ENCODE measurements at places on chromosomes 12 and 14.
A peak's percentile ranks its signal among the peaks of the same experiment; 100 is the strongest.

DNA sequence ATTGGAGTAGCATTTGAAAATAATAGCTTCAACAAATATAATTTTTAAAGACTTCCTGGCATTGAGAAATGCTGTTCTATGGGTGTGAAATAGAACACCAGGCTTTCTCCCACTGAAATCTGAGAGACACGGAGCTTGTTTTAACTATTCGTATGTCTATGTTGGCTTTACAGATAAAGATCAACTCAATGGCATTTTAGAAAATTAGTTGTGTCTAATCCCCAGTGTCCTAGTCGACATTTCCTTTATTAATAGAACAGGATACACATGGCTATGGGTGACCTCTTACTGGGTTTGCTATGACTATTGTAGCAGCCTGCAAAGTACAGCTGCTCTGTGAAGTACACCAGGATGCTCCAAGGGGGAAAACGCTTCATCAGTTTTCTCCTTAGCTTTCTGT, 159.3 kb downstream of the SLC25A21 start:
- no peak for DNase-seq

GRCh38 chr12:101750152-101750551, 10.9 kb upstream of the SYCP3 start:
- DNase-seq, result no peak

DNA sequence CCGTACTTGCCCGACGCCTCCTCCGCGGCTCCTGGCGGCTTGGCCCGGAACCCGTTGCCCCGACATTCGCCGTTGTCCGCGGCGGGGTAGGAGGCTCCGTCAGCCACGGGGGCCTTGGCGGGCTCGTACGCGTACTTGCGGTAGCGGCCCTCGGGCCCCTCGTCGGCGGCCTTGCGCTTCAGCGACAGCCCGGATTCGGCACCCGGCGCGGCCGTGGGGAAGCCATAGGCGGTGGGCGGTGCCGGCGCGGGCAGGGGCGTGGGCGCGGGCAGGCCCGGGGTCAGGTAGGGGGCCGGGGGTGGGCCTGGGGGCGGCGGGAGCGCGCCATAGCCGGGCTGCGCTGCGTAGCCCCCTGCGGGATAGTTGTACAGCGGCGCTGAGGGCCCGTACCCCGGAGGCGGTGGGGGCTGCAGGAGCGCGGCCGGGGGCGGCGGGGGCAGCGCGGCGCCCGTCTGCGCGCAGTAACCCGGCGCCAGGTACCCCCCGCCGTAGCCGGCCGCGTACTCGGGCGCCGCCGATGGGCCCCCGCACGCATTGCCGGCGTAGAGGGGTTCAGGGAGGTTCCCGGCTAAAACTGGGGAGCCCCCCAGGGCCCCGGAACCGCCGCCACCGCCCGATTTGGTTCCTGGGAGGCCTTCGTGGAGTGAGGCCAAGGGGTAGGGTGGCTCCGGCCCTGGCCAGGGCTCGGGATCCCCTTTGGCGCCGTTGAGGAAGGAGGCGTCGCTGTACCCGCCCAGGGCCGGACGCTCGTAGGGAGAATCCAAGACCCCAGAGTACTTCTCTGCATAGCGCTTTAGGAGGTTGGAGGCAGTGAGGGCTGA, 26.9 kb downstream of the FIGNL2 start:
- DNase-seq, result peak; percentile 7

DNA sequence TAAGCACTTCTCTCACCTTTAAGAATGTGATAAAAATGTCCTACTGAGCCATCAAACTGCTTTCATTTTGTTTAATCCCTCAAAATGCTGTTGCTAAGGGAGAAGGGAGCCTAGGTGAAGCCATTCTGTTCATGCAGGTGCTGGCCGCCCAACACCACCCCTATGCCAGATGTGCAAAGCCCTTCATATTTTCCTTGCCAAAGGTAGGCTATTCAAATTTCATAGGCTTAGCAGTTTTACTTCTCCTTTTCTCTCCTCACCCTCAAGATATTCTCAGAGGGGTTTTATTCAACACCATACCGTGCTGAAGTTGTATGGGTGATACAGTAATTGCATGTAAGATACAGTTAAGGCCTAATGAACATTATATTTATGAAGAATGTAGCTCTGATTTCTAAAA, 461.7 kb downstream of the GXYLT1 start:
- DNase-seq, result no peak

- DNase-seq, result no peak
Observed at GRCh38 chr12:10941369-10941768, 2.3 kb upstream of the TAS2R14 start.

DNA sequence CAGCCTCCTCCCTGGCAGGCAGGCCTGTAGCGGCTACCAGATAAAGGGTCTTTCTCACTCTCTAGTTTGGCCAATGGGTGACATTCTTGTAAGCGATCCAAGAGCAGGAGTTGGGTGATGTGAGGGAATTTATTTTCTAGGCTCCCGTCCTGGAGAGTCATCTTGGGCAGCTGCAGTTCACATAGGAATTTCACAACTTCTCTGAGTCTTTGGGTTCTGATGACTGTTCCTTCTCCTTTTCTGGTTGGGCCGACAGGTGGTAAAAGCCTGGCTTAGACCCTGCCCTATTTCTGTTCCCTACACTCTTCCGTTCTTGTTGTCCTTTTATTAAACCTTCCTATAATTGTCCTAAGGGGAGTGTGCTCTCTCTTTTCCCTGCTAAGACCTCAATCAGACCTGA, 42.6 kb upstream of the POC1B start:
- no peak for DNase-seq

GRCh38 chr14:62696331-62696924, 348.8 kb downstream of the KCNH5 start:
- no peak for DNase-seq

DNA sequence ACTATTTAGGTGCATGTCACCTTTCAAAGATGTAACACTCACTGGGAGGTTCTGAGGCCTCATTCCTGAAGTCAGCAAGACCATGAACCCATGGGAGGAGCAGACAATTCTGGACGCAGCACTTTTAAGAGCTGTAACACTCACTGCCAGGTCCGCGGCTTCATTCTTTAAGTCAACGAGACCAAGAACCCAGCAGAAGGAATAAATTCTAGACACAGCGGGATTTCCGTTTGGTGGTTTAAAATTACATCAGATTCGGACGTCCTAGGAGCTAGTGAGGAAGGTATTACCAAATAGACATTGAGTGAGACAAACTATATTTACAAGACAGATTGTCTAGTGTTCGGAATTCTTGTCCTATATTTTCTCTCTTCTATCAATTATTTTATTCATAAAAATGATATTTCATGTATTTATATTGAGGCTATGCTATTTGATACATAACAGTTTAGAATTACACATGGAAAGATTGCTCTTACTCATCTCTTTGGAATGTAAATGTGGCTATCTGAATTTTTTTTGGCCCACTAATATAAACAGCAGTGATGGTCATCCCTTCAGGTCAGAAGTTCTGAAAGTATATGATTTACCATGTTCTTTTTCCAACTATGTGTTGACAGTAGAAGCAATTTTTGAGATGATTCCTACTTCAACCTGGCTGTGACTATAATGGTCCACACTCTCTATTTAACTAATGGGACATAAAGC, 1973.0 kb upstream of the FLRT2 start:
- DNase-seq, result no peak

GRCh38 chr14:55609681-55610080, 29.7 kb downstream of the KTN1 start:
- no peak for DNase-seq

DNA sequence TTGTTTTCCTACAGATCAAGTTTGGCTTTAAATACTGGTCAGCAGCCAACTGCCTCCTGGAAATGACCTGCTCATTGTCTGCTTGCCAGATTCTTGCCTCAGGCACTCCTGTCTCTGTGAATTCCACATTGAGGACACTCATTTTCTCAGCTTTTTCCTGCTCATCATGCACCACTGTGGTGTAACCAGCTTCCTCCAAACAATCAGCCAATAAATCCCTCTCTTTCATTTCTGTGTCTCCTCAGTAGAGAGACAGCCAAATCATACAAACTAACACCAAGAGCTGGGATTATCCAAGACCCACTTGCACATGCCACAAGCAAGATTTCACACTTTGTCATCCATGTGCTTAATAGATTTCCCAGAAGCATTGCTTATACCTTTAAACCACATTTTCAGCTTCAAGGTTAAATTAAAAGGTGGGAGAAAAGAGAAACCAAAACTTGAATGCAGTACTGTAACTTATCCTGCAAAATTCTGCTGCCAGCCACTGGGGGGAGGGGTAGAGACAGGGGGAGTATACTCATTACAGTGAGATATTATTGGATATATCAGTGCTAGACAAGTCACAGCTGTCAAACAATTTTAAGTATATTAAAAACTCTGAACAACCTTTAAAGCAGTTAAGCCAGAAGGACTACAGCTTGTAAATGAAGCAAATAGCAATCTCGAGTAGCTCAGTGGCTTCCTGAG, 105.0 kb downstream of the PPP2R5E start:
- DNase-seq, result no peak

DNA sequence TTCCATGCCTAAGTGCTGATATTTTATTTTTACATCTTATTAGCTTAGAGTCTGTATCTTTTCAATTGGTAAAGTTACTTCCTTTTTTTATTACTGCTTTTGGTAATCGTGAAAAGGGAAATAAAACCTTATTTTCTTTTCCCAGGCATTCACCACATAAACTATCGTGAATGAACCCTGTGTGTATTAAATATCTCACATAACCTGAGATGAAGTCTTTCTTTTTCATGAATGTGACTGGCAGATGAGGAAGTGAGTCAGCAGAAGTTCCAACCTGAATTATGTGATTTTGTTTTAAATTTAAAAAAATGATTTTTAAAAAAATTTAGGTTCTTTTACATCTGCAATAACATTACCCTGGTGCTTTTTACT, 26.0 kb downstream of the MYBPC1 start:
- no peak for DNase-seq

DNA sequence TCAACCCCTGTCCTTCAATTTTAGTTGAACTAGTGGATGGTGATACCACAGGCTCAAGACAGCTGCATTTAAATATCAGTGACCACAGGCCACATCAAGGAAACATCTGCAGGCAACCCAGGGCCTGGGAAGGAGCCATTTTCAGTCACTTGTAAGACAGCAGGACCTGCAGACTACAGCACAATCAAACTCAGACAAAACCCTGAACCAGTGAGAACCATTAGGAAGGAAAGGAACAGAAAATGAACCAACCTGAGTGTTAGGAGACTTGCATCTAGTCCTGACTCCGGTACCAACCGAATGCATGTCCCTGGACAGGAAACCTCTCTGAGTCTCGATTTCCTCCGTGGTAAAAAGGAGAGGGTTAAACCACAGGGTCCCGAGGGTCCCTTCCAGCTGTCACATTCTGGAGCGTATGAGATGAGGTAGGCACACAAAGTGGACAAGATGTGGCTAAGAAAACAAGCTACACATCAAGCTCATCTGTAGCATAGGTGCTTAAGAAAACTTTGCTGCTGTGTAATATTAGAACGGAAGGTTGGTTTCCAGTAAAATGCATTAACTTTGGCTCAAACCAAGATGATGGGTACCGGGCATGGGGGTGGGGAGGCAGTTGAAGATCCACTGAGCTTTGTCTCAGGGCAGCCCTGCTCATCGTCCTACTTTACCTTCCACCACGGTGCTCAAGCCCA, 1.6 kb upstream of the CDKN1B start:
- DNase-seq, result no peak

DNA sequence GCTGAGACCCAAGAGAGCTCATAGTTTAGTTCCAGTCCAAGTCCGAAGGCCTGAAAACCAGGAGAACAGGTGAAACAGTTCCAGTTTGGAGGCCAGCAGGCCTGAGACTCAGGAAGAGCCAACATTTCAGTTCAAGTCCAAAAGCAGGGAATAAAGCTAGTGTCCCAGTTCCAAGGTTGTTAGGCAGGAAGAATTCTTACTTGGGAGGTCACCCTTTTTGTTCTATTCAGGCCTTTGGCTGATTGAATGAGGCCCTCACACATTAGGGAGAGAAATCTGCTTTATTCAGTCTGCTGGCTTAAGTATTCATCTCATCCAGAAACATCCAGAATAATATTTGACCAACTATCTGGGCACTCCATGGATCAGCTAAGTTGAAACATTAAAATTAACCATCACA, 294.6 kb downstream of the PCNX1 start:
- DNase-seq, result no peak

DNA sequence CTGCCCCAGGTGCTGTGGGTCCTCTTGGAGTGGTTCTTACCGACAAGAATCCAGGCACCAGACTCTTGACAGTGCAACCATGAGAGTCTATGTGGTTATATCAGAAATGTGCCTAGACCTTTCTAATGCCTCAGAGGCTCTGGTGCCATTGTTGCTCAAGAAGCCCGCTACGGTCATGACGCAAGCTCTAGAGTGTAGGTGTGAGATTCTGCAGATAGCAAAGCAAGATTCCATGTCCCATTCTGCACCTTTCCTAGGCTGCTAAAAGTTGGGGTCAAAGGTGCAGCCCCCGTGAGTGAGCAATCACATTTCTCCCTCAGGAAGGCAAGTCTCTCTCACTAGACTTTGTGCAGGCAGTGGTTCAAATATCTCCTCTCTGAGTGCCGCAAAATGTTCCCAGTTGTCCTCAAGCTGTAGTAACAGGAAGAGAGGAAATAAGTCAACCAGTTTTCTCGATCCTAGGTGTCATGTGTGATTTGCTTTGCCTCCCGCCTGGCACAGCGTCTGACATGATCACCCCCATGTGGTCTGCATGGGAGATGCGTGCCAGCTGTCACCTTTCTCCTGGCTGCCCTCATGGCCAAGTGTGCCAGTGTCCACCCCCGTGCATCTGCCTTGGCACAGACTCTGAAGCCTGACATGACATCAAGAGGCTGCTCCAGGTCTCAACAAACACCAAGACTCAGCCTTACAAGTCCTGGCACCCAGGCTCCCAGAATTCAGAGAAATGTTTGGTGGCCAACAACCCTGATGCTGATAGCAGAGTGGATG, 122.5 kb upstream of the COCH start:
- DNase-seq, result no peak

- DNase-seq, result no peak
Observed at GRCh38 chr12:47065546-47065945, 13.9 kb upstream of the PCED1B start.

DNA sequence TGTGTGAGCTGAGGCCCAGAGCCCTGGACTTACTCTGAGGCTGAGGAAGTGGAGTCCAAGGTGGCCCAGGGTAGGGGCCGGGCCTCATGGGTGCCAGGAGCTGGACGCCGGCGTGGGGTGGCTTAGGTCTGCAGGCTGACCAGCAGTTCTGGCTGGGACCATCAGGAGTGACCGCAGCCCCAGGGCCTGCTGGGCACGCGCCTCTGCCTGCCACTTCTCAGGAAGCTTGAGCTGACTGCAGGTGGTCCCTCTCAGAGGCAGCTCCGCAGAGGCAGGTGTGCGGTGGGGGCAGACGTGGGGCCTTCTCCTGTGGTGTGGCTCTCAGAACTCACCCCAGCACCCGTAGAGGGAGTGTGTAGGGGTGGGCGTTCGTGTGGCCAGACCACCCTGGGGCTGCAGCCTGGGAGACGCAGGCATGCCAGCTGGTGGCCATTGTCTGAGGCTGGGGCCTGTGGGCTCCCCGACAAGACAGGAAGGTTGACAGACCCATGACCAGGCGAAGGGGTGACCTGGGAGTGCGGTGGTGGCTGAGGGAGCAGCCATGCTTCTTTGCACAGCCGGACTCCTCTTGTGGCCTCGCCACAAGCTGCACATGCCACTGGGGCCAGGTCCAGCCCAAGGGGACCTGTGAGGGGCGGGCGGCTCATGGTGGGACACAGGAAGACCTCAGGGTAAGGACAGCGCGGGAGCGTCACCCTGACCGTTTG, 40.0 kb upstream of the TEX22 start:
- DNase-seq, result no peak

Data from naive thymus-derived CD8-positive, alpha-beta T cell (primary cell).